ENCODE measurements at places on chromosomes 3 and 15.
A peak's percentile ranks its signal among the peaks of the same experiment; 100 is the strongest.

GRCh38 chr3:185813691-185814215, 11.1 kb downstream of the IGF2BP2 start:
- DNase-seq, result no peak

DNA sequence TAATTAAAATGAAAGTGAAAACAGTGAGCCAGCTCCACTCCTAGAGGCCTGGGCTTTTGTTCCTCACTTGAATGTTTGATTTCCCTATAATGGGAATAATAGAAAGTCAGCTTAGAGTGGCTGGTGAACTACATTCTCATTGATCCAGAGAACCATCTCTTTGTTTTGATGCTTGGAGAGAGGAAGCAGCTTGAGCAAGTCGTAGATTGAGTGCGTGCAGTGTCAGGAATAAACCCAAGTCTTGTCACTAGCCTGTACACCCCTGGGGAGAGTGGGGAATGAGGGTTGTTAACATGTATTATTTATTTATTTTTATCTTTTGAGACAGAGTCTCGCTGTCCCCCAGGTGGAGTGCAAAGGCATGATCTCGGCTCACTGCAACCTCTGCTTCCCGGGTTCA, 885 bp upstream of the LSG1 start:
- no peak for DNase-seq

GRCh38 chr3:194422188-194422587, 23.1 kb upstream of the GP5 start:
- no peak for DNase-seq

DNA sequence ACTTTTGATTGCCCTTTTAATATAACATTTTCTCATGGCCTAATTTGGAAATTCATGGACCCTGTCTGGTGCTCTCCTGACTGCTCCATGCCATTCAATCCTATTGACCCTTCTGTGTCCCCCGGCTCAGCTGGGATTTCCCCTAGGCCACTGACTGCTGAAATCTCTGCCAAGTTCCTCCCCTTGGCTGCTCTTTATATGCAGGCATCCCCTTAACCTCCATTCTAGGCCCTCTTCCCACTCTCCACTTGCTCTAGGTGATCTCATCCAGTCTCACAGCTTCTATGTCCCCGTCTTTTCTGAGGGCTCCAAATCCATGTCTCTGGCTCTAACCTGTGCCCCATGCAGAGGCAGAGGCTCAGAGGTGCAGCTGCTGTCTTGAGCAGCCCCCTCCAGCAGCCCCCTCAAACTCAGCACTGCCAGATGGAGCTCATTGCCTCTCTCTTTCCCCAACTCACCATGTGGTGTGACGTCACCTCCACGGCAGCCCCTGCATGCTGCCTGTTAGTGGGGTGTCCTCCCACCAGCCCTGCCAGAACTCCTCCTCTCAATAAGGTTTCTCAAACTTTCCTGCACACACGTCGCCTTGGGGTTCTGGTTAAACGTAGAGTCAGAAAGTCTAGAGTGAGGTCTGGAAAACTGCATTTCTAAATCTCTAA, 6.6 kb downstream of the FSD2 start:
- no peak for DNase-seq

DNA sequence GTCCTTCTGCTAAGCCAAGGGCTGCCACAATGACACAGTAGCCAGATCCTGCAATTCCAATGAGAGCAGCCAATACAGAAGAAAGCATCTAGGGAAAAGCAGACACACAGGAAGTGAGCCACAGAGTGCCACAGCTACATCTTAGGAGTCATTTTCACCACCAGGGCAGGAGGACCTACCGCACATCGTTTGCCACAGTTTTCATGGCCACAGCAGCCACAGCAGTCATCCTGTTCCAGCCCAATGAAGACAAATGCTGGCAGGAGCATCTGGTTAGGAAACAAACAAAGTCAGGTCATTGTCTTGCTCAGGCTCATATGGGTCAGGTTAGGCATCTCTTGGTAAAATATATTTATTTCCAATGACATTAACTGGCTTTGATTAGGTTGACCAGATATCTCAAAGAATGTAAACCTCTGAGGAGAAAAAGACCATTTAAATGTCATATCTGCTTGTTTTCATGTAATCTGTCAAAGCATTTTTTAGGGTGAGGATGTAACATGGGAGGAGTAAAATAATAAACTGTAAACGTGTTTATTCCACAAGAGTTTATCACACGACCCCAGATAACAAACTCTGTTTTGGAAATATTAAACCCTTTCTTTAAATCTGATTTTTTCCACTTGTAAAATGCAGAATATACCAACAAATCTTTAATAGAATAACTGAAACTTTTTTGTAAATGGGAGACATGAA, 1.8 kb downstream of the TM4SF1 start:
- no peak for DNase-seq

- DNase-seq, result no peak
Observed at GRCh38 chr3:196423044-196423781, 9.0 kb downstream of the UBXN7 start.

- DNase-seq, result no peak
Observed at GRCh38 chr3:113654851-113655250, 41.6 kb downstream of the USF3 start.

GRCh38 chr3:72657666-72658065, 190.6 kb downstream of the SHQ1 start:
- peak; percentile 16 for DNase-seq

DNA sequence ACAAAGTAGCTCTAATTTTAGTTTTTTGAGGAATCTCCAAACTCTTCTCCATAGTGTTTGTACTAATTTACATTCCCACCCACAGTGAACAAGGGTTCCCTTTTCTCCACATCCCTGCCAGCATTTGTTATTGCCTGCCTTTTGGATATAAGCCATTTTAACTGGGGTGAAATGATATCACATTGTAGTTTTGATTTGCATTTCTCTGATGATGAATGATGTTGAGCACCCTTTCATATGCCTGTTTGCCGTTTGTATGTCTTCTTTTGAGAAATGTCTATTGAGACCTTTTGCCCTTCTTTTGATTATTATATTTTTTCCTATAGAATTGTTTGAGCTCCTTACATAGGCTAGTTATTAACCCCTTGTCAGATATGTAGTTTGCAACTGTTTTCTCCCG, 239.9 kb upstream of the TPM1 start:
- DNase-seq, result no peak

DNA sequence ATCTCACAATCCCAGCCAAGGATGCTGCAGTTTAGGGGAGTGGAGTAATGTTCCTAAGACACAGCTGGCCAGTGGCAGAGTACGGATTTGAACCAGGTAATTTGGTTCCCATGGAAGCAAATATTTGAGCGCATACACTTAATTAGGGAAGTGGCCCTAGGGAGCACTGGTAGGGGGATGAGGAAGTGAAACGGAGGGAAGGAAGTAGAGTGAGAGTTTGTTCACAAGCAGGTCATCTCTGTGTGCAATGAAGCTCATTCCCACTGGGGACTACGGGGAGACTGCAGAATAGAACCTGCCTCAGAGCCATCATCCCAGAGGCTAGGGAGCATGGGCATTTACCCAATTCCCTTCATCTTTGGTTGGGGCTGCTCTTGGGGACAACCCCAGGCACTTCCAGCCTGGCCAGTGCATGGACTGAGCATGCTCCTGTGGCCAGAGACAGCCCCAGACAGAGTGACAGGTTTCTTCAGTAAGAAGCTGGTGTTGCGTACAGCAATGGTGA, 317.2 kb upstream of the PROK2 start:
- DNase-seq, result no peak

DNA sequence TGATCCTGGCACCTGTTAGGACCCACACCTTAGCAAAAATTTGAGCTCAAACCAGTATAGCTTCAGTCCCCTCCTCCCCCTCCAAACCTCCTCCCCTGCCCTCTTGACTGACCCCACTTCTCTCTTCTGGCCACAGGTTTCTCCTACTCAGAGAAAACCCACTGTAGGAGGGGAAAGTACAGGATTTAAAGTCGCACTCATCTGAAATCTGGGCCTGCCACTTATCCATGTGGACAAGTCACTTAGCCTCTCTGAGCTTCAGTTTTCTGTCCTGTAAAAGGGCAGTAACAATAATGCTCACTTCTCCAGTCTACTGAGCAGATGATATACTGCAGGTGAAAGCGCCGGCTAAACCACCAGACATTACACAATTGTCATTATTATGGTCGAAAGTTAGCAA, 142.7 kb downstream of the MEGF11 start:
- no peak for DNase-seq

DNA sequence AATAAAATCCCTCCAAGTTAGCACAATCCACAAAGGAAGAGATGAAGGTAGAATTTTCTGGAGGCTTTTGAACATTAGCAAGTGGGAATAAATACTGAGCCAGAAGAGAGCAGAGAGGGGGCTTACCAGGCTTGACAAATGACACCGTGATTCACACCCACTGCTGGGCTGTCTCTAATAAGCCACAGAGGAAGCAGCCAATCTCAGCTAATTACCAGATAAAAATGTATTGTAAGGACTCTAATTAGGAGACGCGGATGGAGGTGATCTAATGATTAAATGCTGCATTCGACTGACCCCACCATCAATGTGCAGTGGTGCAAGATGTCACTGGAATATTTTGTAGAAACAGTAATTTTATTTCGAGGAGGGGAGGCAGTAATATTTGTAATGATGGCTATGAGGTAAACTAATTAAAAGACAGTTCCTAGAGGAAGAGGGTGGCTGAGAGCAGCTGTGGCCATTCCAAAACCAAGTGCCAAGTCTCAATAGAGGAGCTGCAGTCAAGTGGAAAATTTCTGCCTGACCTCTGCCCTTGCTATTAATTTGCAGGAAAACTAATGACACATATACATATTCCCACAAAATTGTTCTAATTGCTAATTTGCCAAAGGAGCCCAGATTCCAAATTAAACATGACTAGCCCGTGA, 602.2 kb downstream of the FOXP1 start:
- no peak for DNase-seq

DNA sequence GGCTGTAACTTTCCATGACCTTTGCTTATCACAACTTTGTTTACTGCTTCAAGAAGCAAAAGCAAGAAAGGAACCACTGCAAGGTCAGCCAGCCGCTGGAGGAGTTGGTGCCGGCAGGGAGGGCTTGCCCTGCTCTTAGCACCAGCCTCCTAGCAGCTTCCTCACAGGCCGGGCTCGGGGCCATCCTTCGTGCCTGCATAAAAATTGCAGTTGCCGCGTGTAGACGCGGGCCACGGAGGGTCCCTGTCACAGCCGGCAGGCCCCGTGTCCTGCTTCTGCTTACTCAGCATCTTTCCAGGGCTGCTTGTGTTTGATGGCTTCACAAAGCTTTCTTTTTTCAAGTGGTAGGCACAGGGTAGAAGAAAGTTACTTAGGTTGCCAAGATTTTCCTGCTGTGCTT, 84.4 kb downstream of the PGPEP1L start:
- DNase-seq, result no peak

DNA sequence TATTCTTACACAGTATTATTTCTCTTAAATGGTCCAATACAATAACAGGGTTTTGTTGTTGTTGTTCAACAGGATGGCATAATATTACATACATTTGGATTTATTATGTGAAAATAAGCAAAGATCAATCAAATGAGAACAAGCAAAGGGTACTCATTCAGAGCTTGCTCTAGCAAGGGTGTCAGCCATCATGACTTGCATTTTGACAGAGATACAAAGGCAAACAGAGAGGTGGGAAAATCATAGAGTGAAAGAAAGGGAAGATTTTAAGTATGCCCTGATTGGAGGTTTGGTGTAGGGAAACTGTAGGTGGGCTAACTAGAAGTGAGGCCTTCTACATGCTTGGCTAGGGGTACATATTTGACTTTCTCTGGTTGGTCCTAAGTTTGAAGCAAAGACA, 109.1 kb upstream of the BCHE start:
- DNase-seq, result no peak

GRCh38 chr3:180401226-180401625, 200.7 kb upstream of the TTC14 start:
- no peak for DNase-seq

GRCh38 chr15:74022706-74023470, 28.4 kb downstream of the PML start:
- no peak for DNase-seq

DNA sequence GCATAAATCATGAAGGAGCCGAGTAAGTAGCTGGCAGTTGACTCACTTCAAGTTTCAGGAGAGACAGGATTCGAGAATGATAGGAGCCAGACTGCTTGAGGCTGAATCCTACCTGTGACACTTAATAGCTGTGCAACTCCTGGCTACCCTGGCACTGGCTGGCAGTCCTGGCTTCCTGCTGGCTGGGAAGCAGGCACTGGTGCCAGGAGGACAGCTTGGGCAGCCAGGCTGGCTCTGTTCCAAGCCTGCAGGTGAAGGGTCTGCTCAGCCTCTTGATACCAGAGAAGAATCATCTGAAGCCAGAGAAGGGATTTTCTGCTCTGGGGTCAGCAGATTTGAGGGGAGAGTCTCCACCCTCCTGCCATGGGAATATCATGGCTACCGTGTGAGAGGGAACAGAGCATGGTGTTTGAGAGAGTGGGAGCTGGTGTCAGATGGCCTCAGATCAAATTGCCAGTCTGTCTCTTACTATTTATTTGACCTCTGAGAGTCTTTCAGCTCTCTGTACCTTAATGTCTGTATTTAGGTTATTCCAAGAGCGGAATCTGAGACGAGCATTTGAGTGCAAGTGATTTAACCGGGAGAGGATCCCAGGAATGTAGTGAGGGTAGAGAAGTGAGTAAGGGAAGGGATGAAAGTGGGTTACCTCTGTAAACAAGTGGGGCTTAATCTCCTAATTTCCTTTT, 4.4 kb upstream of the XIRP1 start:
- no peak for DNase-seq

DNA sequence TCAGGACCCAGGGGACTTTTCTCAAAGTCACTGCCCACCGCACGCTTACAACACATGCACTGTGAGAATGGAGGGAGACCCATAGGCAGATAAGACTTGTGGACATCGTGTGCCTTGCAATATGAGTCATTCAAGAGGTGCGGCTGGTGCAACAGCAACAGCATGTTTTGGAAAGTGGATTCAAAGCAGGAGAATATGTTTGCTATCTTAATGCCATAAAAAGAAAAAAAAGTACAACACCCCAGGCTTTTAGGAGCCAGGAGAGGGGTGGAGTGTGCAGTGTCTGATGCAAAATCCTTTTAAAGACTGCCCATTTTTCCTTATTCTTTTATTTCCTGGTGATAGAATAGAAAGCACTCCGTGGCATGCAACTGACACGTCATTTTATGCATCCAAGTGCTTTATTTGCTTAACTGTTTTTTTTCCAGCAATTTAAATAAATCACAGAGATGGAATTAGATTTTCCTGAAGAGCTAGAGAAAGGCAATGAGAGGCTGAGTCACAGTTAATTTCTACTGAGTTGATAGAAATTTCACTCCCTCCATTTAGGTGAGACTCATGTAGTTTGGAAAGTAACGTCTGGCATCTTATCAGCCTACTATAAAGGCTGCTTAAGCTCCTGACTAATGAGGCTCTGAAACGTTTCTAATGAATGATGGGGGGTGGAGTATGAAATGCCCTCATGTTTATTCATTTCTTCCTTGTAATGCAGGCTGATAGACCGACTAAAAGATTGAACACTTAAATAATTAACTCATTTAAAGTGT, 96.4 kb downstream of the NSUN3 start:
- DNase-seq, result no peak

GRCh38 chr3:66464512-66464894, 36.3 kb downstream of the LRIG1 start:
- DNase-seq, result no peak

GRCh38 chr3:98329392-98330124, 24.1 kb upstream of the OR5K4 start:
- DNase-seq, result no peak

Measured in NCI-H2081 treated with DMSO at 0.1 percent for 48 hours (cell line).